ENCODE measurements at places on chromosomes 1 and 21.

DNA sequence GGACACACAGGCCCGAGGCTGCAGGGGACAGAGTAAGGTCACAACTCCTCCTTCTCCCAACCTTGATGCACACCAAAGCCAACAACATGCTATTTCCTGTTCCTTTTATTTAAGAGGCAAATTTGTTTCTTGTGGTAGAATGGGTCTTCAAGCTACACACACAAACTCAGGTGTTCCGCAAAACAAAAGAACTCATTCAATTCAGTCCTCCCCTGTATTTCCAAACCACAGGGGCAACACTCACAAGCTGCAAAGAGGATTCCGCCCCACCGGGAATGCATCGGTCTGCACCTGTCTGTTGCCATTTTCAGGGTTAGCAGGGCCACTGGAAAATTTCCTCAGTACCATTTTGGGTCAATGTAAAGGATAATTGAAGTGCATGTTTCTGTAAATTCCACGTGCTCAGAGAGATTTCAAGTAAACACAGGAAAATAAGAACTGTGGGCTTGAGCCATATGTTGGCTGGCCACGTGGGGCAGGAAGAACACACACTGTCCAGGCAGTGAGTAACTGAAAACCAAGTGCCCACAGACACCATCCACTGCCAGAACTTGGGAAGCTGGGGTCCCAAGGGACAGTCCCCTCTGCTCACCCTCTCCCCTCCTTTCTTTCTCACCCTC, 145.2 kb upstream of the ERG start:
- no peak for DNase-seq

DNA sequence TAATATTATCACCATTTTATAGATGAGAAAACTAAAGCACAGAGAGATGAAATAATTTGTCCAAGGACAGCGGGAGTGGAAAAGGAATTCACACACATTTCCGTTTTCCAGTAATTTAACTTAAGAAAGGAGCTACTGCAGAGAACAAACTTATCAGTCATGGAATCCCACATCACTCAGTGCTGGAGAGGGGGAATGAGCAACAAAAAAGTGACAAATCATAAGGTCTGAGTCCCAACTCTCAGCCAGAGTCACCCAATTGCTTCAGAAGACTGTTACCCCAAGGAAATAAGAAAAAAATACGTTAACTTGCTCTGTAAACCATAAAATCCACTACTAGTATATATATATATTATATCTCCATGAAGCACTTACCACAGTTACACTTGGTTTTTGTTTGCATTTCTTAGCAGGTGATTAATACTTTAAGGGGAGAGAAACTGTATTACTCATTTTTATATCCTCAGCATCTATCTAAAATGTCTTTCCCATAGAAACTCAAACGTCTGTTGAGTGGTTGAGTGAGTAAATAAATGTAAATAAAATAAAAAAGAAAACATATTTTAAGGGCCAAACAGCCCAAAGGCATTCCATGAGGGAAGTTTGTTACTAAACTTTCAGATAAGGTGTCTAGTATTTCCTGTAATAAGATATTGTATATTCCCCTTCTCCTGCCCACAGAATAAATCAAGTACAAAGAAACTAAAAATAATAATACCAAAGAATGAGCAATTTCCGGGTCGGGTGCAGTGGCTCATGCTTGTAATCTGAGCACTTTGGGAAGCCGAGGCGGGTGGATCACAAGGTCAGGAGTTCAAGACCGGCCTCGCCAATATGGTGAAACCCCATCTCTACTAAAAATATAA, 76.8 kb downstream of the SLC45A1 start:
- no peak for DNase-seq

DNA sequence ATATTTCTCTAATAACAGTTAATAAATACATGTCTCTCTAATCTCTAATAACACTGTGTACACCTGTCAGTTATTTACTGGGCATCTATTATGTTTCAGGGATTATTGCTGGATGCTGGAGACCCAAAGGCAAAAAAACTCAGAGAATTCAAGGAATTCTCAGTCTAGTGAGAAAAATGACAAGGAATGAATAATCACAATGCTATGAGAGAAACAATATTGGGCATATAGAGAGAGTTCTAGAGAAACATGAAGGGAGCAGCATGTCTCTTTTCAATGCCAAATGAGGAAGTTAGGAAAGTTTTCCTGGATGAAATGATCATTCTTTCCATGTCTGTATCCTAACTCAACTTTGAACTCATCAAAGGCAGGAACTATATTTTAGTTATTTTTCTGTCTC, 82.8 kb downstream of the TNFSF18 start:
- no peak for DNase-seq

DNA sequence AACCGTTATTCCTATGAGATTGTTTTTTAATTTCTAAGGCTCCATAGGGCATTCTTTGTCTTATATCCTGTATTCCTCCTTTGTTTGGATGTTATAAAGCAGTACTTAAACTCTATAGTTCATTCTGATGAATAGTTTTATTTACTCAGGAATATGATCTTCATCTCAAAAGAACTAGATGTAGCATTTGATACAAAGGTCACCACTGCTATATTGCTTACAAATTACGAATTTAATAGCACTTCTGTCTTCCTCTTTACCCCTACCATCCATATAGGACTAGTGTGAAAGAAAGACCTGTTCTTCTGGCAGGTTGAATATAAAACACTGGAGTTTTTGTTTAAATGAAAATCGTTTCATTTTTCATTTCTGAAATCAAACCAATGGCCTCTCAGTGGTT, 468.1 kb upstream of the CXADR start:
- DNase-seq, result no peak

GRCh38 chr21:40569357-40569756, 277.6 kb downstream of the DSCAM start:
- DNase-seq, result no peak

GRCh38 chr1:177798614-177799013, 171.2 kb downstream of the SEC16B start:
- DNase-seq, result no peak

GRCh38 chr1:100583827-100584226, 45.9 kb downstream of the GPR88 start:
- no peak for DNase-seq

GRCh38 chr21:43957611-43958362, 54.3 kb upstream of the TRAPPC10 start:
- DNase-seq, result no peak

- DNase-seq, result peak; percentile 50
Observed at GRCh38 chr1:8943498-8944405, 1.9 kb upstream of the CA6 start.

DNA sequence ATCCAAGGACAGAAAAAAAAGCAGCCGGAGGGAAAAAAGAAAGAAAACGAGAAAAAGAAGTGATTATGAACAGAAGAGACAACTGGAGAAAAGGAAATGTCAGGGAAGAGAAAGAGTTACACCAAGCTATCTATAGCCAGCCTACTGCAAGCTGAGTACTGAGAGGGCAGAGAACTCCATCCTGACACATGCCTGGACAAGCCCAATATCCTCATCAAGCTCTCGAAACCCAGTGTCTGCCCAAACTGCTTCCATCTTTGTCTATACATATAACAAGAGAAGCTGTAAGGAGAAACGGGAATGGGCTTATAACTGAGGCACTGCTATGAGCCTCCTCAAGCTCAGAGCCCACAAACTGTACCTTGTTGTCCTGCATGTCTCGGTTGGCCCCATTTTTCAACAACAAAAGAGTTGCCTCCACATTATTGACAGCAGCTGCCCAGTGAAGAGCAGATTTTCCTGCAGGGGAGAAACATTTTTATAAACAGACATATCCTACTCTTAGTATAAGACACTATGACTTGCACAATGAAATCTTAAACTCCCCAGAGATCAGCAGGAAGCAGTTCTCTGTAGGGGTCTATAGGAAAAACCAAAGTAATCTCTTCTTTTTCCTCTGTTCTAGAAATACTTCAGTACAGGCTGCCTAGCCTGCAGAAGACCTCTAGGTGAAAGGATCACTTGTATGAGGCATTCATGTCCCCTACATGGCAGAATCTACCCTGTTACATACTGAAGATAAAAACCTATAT, 21.2 kb upstream of the ADAM30 start:
- no peak for DNase-seq

DNA sequence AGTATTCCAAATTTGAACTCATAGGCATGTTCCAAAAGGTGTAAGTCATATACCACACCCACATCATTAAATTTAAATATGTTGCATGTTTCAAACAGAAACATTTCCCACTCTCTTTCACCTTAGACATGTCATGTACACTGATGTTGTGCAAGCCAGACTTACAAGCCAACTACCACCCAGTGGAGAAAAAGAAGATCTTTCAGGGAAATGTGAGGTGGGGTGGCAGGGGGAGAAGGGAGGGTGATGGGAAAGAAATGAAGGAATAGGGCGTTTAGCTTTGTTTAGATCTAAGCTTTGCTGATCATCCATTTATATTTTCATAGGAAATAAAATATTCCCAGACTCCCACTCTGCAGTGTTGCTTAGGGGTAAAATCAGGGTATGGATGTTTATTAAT, 1.6 kb downstream of the NEGR1 start:
- no peak for DNase-seq

DNA sequence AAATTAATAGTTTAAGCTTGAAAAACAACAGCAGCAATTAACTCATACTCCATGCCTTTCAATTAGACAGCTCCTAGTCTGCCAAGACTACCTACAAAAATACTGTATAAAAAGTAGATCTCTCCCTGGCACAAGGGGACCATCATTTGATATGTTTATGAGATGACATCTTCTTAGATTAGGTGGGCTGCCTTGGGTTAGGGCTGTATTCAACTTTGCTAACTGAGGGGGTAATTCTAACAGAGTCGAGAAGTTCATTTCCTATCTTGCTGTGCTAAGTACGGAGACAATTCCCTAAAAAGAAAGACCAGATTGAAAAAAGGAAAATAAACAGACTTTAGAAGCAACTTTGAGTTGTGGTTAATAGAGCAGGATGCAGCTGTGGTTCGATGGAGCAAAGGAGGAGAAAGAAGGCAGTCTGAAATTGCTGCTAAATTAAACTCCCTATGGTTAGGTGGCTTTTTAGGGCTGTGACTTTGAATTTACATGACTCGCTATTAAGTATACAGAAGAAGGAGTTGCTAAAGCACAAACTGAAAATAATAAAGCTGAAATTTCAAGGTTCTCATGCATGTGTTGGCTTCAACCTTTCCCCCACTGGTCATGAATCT, 75.4 kb downstream of the CDC7 start:
- no peak for DNase-seq

- DNase-seq, result no peak
Observed at GRCh38 chr21:29875036-29875716, 64.6 kb downstream of the GRIK1 start.

GRCh38 chr1:109907190-109907774, 3.4 kb upstream of the CSF1 start:
- DNase-seq, result no peak

GRCh38 chr1:218266356-218266755, 18.7 kb upstream of the RRP15 start:
- DNase-seq, result no peak

GRCh38 chr1:241799416-241799815, 48.6 kb upstream of the EXO1 start:
- DNase-seq, result no peak

- no peak for DNase-seq
Observed at GRCh38 chr1:201223852-201224665, 33.4 kb downstream of the IGFN1 start.

DNA sequence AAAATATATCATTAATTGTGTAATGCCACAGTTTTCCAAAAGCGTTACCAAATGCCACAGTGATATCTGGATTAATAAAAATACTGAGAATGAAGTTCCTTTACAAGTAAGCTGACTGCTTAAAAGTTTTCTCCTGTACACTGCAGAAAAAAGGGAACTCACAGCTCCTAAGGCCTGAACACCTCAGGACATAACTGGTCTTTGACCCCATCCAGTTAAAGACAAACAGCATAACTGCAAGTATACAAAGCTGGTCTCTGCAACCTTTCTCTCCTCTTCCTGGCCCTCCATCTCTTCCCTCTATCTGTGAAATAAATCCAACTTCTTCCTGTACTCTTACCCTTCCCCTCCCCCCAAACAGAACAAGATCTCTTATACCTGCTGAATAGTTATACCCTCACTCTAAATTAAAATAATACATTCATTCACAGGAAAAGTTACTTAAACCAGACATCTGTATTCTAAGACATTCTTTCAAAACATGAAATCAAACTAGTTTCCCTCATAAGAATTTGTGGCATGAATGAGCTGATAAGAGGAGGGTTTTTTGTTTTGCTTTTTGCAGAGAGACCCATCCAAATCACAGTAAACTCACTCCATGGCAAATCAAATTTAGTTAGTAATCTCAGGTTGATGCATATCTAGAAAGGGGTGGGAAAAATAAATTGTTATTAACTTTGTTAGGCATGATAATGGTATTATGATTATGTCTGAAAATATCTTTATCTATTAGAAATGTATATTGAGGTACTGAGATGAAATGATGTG, 2.9 kb downstream of the DIPK1A start:
- no peak for DNase-seq

DNA sequence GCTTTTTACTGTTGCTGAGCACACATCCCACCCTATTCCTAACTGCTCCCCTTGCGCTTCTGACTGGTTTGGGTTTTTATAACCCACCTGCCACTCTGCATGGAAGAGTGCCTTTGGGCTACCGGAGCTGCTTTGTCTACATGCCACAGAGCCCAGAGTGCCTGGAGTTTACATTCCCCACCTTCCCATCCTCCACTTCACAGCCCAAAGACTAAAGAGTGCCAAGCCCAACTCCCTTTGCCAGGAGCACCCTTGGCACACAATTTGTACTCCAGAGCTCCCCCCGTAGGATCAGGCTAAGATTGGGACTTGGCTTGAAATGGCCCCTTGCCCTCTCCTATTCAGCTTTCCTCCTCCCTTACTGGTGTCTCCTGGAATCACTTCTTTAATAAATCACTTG, 63.3 kb downstream of the LHX9 start:
- DNase-seq, result no peak

- no peak for DNase-seq
Observed at GRCh38 chr1:9817734-9818133, 6.0 kb downstream of the CLSTN1 start.

GRCh38 chr21:29305561-29305960, 6.8 kb downstream of the BACH1 start:
- DNase-seq, result no peak

GRCh38 chr1:177351361-177352108, 180.8 kb downstream of the BRINP2 start:
- no peak for DNase-seq
